ENCODE measurements at places on chromosomes 4 and X.

- no peak for DNase-seq
These were observed 132.9 kb upstream of the KLF8 start for GRCh38 chrX:56099271-56099670.

- DNase-seq: no peak
These were observed 78.3 kb downstream of the SLC9A6 start for GRCh38 chrX:136063340-136064079.

DNA sequence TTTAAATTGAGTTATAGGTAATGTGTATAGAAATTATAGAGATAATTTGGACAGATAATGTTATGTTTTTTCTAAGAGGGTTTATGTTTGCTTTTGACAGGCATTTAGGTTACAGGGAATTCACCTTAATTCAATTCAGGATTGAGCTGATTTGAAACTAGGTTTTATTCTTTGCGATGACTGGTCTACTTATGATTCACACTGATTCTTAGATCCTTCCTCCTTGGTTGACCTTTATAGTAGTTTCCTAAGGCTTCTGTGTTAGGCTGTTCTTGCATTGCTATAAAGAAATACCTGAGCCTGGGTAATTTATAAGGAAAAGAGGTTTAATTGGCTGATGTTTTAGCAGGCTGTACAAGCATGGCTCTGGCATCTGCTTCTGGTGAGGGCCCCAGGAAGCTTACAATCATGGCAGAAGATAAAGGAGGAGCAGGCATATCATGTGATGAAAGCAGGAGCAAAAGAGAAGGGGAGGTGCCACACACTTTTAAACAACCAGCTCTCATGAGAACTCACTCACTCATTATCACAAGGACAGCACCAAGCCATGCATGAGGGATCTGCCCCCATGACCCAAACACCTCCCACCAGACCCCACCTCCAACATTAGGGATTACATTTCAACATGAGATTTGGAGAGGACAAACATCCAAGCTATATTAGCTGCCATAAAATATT, 155.0 kb upstream of the SFRP2 start:
- DNase-seq: no peak

DNA sequence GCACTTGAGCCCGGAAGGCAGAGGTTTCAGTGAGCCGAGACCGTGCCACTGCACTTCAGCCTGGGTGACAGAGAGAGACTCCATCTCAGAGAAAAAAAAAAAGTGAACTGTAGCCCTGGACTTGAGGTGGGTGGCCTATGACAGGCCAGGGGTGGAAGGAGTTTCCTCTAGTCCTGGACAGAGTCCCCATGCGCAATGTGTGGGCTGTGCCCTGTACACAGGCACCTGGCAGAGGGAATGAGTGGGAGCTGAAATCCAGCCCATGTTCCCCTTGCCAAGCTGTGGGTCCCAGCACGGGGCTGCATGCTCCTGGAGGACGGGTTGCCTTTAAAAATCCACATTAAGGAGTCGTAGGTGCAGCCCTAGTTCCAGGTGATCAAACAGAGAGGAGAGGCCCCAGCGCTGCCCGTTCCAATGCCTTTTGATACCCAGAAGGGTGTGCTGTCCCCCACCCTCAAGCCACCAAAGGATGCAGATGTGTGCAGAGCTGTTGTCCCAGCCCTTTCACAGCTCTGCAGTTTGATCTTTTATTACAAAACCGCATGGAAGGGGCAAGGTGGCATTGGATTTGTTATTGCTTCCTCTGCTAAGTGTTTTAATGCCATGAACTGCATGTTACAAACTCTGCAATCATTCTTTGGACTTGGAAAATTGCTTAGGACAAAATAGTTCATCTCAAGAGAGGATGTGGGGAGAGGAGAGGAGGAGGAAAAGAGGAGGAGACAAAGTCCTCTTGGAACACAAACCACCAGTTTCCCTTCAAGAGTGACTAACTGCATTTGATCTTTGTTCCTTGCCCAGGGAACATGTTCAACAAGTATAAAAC, 38.0 kb upstream of the PDK3 start:
- DNase-seq: no peak

GRCh38 chrX:130896802-130897501, 6.1 kb downstream of the ENOX2 start:
- DNase-seq: no peak

DNA sequence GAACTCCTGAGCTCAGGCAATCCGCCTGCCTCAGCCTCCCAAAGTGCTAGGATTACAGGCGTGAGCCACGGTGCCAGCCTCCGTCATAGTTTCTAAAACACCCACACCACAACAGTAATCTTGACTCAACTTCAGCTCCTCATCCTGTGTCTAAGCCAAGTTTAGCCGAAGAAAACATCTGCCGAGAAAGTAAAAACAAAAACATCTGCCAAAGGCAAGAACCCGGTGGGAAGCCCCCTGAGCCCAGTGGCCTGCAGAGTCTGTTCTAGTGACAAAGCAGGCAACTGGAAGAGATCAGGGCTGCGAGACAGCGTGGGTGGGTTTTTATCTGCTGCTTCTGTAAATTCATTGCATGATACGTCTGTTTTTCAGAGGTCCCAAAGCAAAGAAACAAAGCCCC, 26.6 kb upstream of the CD99 start:
- DNase-seq: no peak

GRCh38 chrX:39258331-39258730, 457.1 kb downstream of the MID1IP1 start:
- DNase-seq: no peak

DNA sequence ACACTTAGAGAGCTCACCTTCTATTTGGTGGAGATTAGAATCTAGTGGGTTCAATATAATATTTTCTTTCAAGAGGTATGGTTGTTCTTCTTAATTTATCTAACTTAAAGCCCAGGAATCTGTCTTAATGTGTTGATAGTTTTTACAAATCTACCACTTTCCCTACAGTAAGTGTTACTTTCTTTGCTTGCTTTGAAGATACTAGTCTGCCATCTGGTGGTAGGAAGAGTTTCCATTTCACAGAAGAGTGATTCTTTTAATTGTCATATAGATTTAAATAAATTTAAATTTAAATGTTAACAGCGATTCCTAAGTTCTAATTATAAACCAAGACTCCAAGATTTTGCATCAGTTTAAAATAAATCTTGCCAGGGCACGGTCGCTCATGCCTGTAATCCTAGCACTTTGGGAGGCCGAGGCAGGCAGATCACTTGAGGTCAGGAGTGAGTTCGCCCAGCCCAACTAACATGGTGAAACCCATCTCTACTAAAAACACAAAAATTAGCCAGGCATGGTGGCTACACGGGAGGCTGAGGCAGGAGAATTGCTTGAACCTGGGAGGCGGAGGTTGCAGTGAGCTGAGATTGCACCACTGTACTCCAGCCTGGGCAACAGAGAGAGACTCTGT, 43.5 kb downstream of the NUDT9 start:
- no peak for DNase-seq

DNA sequence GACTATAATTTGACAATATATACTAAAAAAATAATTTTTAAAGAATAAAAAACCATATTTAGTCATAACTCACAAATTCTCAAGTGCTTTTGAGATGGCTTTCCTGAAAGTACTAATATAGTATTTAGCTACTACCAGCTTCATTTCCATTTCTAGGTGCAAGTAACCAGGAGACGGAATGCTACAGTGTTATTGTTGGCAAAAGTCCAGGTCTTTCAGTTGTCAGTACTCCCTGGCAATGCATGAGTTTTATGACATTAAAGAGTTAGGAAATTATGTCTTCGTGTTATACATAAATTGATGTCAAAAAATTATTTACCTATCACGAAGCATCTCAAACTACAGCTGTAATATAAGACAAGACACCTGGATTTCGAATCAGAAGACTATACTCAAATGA, 45.0 kb downstream of the TMEM47 start:
- DNase-seq: no peak

DNA sequence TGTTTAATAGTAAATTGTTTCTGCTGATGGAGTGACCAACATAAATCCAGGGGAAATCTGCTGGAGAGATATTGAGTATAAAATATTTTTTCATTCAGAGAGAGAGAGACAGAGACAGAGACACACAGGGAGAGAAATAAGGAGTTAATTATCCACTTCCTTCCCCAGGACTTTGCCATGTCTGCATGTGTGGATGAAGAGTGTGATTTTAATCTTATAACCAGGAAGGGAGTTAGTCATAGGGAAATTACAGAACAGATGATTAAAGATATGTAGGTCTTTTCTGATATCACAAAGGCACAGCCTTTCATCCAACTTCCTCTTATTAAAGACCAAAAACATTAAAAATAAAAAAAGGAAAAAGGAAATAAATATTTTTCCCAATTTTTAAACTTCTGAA, 526.3 kb downstream of the SPRY1 start:
- DNase-seq: no peak

DNA sequence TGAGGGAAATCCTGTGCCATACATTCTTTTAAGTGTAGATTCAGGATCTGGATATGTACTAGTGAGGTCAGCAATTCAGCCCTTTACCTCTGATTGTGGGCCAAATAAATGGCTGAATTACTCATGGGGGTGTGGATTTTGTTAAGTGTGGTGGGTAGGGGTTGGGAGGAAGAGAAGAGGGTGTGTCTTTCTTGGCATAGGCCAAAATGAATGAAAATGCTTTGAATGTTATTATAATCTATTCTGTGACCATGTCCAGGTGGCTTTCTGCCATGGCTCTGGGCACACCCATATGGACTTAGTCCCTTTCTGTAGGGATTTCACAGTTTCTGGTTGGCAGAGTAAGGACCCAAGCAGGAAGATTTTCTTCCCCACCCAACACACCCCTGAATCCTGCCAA, 244.3 kb downstream of the CBR4 start:
- no peak for DNase-seq

DNA sequence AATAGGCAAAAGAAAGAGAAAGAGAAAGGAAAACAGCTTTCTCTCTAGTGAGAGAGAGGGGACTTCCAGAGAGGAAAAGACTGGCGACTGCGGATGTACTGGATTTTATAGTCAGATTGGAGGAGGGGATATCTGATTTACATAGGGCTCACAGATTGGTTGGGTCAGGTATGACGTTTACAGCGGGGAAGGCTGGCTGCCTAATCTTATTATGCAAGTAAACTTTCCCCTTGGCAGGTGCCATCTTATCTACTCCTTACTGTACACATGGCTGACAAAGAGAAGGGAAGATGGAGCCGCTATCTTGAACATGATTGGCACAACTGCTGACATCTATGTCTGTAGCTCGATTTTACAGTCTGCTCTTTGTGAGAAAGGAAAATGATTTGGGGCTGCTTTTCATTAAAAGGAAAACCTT, 25.4 kb downstream of the RBPJ start:
- DNase-seq: no peak

- DNase-seq: no peak
These were observed 201.7 kb upstream of the AFF2 start for GRCh38 chrX:148298737-148299136.

DNA sequence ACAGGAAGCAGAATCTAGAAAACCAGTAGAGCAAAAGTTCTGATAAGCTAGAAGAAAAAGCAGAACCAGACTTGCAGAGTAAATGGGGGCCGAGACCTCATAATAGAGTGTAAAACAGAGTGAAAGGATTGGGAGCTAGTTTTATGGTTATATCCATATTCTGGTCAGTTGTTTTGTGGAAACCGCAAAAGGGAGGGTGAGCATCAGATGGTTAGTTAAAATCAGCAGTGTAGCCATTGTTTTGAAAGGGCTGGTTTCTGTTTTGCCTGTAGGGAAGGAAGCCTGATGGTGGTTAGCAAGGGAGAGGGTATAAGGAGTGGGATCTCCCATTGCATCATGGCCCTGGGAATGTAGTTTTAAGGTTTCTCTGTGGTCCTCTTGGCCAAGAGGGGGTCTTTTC, 17.2 kb upstream of the CCNI start:
- DNase-seq: no peak

- DNase-seq: no peak
These were observed 890 bp downstream of the RASSF6 start for GRCh38 chr4:73619346-73619745.

- no peak for DNase-seq
These were observed 124.8 kb downstream of the SNCA start for GRCh38 chr4:89712141-89712540.

DNA sequence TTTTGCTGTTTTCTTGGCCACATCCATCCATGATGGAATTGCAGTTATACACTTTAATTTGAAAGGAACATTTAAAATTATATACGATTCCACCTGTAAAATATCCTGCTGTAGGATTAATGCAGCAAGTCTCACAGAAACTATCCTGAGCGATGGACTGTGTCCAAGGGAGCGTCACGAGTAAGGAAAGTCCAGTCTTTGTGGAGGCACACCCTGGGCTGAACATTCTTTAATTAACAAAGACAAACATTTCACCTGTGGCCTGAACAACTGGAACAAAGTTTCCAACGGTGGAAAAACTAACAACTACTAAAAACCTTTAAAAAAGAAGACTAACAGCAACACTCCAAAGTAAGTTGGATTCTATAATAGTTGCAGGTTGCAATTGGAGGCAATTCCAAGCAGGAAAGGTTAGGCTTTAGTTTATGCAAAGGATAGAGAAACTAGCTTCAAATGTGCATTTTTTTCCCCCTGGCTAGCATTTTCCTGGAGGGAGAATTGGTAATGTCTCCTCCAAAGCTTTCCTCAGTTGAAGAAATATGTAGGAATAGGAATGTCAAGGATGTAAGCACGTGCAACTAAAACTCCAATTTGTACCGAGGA, 11.0 kb downstream of the EREG start:
- DNase-seq: no peak

DNA sequence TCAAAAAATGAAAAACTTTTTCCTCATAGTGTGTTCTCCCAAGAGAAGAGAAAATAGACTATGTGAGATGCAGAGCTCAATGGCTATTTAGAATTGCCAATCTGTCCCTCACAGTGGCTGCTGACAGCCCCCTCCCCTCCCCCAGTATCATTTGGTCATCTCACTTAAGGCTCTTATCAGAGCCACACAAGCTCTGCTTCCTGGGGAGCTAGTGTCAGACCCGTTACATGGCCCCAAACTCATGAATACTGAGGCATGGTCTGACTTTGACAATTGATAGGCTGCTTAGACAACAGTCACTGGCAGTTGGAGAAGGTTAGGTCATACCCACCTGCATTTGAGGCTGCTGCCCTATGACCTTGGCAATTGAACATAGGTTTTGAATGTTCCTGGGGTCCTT, 15.3 kb downstream of the RNF150 start:
- DNase-seq: no peak

- no peak for DNase-seq
These were observed 492 bp upstream of the SLIT2 start for GRCh38 chr4:20251031-20251795.
